MCF 10A (cell line): ENCODE measurements at places on chromosomes 11 and 22. TPM values are rescaled to one million over a fixed set of nuclear protein-coding genes. Genes with fewer than 3 reads are reported as not detected.
A peak's percentile ranks its signal among the peaks of the same experiment; 100 is the strongest.

The SMTNL1 gene
- total RNA-seq: not detected in 2 replicates

DNA sequence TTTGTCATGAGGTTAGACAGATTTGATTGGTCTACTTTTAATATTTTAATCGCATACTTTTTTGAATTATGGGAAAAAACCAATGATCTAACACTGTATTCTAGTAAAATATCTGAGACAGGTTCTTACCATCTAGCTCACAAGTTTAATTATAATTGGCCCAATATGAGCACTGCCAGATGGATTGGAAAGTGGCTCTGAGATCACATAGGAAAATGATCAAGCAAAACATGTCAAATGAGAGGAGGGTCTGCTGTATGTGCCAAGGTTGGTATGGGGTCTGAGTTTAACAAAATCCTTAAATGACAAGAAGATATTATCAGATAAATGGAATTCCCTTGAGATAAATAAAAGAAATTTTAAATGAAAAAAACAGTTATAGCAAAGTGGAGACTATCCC, 264.7 kb downstream of the TTC28 start:
- H3K27ac ChIP-seq: no peak overlapping the region
- H3K36me3 ChIP-seq: peaks cover 6% of the 10 kb centered on the region
- no peak for DNase-seq
- no peak overlapping the region for H3K4me3 ChIP-seq
- peaks cover 96% of the 10 kb centered on the region for H3K27me3 ChIP-seq

GRCh38 chr22:43944670-43945430, 10.4 kb upstream of the SAMM50 start:
- peaks cover 71% of the 10 kb centered on the region for H3K36me3 ChIP-seq
- no peak overlapping the region for H3K27ac ChIP-seq
- H3K4me3 ChIP-seq: no peak overlapping the region

GRCh38 chr22:17705951-17706900, 67.7 kb downstream of the BCL2L13 start:
- H3K4me1 ChIP-seq: peaks cover 17% of the 10 kb centered on the region
- no peaks in the 10 kb centered on the region for H3K27me3 ChIP-seq
- H3K36me3 ChIP-seq: peaks cover 38% of the 10 kb centered on the region
- peak; percentile 92 for DNase-seq
- peak overlapping the region; percentile 79 for H3K4me3 ChIP-seq

- H3K36me3 ChIP-seq: no peaks in the 10 kb centered on the region
- H3K27me3 ChIP-seq: peaks cover 26% of the 10 kb centered on the region
- peaks cover 5% of the 10 kb centered on the region for H3K4me1 ChIP-seq
- H3K4me3 ChIP-seq: no peak overlapping the region
- DNase-seq: no peak
- H3K27ac ChIP-seq: no peak overlapping the region
Observed at GRCh38 chr11:64577202-64577601, 13.8 kb upstream of the SLC22A12 start.
